Activated CD4-positive, alpha-beta T cell treated with anti-CD3 and anti-CD28 coated beads, Interleukin-2, amount 50 U/mL, for 4 hours (primary cell): ENCODE measurements at places on chromosomes 5 and 9.

- DNase-seq = no peak
Observed at GRCh38 chr9:134304690-134305089, 21.6 kb upstream of the RXRA start.

GRCh38 chr5:150021491-150022157, 21.1 kb downstream of the HMGXB3 start:
- DNase-seq = no peak

GRCh38 chr5:65395526-65396155, 86.1 kb downstream of the ADAMTS6 start:
- no peak for DNase-seq

GRCh38 chr5:68555907-68556681, 340.5 kb downstream of the PIK3R1 start:
- DNase-seq = no peak

DNA sequence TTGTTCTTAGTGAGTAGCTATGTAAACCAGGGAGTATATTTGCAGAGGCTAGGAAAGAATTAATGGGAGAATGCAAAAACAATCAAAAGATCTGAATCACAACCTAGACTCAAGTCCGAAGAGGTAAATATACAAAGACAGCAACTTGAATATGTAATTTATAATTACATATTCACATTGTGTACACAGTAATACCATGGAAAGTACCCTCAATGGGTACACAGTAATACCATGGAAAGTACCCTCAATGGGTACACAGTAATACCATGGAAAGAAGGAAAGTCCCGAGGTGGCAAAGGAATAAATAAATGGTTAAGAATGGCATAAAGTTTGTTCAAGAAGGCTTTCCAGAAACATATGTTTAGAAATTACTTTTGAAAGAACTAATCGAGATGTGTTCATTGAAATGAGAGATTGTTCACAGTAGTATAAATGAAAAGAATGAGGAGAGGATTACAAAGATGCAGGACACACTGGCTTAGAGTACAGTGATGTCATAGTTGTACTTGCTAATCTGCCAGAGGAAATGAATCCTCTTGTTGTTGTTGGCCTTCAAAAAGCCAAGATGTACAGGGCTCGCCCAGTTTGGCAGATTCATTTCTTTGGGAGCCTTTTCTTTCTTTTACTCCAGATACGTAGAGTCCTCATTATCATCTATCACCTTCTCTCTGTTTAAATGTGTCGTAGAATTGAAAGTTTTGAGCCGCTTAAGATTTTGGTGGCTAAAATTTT, 116.0 kb downstream of the UNC13B start:
- no peak for DNase-seq

DNA sequence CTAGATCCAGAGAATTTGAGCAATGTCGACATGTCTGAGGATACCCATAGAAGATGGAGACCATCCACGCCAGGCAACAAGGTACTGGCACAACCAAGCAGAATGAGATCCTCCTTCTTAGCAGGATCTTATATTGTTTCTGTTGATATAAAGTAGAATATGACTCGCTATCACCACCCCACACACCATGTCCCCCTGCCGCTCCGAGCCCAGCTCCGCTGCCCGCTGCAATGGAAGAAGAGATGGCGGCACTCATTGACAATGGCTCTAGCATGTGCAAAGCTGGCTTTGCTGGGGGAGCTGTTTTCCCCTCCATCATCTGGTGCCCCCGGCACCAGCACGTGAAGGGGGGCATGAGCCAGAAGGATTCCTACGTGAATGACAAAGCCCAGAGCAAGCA, 49.5 kb upstream of the FBXL7 start:
- no peak for DNase-seq

- DNase-seq = no peak
Observed at GRCh38 chr9:131422241-131422792, 28.4 kb downstream of the PRRC2B start.

GRCh38 chr5:151923866-151924476, 680 bp downstream of the GLRA1 start:
- no peak for DNase-seq

GRCh38 chr5:5422819-5423515, 490 bp downstream of the ICE1 start:
- no peak for DNase-seq

- no peak for DNase-seq
Observed at GRCh38 chr9:78806492-78807160, 509.7 kb downstream of the PSAT1 start.

- DNase-seq = no peak
Observed at GRCh38 chr5:56123531-56124243, 109.4 kb downstream of the ANKRD55 start.

DNA sequence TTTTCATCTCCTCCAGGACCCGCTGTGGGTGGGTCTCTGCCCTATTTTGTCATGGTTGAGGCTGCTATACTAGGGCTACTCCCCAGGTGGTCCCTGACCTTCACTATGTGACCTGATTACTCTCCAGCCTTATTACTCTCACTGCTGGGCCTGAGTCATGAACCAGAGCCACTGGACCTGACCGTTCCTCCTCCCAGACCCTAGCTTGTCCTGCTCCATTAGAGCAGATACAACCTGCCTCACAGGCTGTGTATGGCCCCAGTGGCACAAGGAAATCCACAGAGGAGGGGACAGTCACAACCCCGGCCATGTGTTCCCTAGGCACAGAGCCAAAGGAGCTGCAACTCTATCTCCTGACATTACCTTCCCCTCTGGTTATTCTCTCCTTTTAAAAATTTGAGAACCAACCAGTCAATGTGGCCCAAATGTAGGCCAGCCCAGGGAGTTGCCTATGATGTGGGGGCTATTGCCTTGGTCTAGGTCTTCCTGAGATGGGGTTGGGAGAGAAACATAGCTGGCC, 96.0 kb upstream of the FSTL4 start:
- no peak for DNase-seq

GRCh38 chr5:115817386-115817785, 927 bp upstream of the CDO1 start:
- no peak for DNase-seq

- DNase-seq = no peak
Observed at GRCh38 chr5:56898213-56898612, 11.2 kb upstream of the SETD9 start.

DNA sequence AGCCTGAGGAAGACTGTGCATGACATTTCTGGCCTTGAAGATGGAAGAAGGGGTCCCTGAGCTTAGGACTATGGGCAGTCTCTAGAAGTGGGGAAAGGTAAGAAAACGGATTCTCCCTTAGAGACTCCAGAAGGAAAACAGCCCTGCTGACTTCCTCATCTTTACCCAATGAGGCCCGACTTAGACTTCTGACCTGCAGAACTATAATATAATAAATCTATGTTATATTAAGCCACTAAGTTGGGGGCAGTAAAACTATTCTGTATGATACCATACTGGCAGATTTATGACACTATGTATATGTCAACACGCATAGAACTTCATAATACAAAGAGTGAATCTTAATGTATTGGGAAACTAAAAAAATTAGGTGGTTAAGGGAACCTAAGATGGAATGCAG, 422.0 kb downstream of the PLK2 start:
- DNase-seq = no peak

DNA sequence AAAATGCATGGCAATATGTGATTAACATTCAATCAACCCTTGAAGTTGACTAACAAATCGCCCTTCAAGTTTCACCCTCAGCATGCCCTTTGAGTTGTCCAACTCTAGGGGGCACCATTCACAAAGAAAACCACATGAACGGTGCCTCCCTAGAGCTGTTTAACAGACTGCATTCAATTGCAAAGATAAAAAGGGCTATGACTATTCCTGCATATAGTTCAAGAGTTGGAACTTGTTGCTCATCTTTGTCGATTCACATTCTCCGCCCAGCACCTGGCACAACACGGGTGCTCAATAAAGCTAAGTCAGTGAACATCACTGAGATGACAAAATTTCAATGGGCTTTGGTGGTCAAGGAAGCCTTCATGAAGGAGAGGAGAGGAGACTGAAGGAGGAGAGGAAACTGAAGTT, 69.6 kb upstream of the SLC30A5 start:
- no peak for DNase-seq

DNA sequence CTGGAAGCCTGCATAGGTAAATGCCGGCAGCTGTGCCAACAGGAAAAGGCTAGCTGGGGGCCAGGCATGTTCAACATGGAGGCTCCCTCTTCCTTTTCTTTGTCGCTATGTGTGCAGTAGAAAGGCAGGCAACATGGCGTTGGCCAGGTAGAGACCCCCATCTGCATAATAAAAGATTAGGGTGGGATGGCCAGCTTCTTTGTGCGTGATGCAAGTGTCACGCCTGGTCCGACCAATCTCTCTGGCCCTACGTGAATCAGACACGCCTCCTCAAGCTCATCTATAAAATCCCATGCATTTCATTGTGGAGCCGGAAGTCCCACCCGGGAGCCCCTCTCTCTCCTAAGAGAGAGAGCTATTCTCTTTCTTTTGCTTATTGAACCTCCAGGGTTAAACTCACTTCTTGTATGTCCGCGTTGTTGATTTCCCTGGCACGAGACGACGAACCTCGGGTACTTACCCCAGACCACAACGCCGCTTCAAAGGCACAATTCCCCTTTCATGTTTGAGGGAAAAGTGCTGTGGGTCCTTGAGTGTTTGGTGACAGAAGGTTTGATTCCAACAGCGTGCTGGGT, 25.0 kb upstream of the C5orf47 start:
- DNase-seq = no peak

DNA sequence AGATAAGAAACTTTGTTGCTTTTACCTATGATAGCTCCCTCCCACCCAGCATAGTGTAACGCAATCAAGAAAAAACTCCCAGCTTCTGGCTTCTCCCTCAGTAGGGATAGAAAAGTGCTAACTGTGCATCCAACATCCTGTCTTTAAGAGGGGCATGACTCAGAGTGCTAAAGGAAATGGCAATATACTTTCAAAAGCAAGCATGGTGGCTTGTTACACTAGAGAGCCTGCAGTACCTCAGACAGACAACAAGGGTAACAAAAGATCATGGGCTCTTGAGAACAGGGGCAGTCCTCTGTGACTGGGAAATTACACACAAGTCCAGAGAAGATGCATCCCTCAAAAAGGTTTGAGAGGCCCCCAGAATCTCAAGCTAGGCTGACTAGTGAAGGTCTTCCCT, 37.8 kb downstream of the PRELID2 start:
- DNase-seq = no peak

DNA sequence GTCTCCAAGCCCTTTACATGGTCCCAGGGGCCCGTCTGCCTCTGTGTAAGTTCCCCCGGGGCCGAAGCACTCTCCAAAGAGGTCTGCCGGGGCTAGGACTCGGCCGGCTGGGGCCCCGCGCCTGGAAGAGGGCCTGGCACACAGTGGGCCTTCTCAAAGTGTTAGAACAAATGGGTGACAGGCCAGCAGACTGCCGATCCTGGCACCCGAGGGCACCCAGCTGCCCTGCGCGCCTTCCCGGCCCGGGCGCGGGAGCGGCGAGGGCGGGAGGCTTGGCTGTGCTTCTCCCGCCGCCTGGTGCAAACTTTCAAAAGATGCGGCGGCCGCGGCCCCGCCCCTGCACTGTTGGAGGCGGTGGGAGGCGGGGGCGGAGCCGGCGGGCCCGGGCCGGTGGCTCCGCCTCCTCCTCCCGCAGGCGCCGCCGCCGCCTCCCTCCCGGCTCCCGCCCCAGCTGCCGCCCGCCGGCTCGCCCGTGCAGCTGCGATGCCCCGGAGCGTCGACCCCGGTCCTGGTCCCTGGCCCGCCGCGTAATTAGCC, at the start of gene NEURL1B:
TSS of gene NEURL1B (plus strand) at position 442 of the 537 bp plus-strand sequence. CDS start 144 bp downstream, outside the sequence.
- DNase-seq = peak; percentile 24

DNA sequence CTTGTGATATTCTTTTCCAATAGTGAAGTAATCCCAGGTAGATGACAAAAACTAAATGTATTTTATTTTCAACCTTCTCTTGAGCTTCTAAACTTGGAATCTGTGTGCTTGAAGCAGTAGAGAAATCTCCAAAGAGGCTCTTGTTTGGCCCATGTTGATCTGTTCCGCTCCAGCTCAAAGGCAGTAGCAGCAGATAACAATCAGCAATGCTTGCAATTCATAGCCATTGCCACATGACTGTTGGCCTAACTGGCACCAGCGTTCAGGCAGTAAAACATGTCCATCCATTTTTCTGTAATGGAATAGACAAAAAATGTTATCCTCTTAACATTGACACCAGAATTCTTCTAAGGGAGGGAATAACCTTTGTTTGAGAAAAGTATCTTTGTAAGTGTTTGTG, 270.7 kb upstream of the MSX2 start:
- no peak for DNase-seq

- no peak for DNase-seq
Observed at GRCh38 chr5:51621156-51621555, 237.9 kb downstream of the ISL1 start.

DNA sequence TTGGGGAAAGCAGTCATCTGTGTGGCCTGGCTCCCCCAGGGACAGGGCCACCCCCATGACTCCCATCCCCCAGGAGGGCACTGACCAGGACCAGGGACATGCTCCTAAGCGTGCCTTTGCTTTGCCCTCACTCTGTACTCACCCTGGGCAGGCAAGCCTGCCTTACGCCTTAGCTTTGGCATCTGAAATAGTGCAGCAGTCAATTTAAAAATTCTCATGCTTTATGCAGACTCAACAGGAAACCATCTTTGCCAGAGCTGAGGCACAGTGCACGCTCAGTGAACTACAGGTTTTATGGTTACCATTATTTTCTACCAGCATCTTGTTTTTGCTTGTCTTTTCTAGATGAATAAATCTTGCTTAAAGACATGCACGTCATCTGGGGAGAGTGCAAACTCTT, 323.5 kb downstream of the IRX2 start:
- DNase-seq = no peak

DNA sequence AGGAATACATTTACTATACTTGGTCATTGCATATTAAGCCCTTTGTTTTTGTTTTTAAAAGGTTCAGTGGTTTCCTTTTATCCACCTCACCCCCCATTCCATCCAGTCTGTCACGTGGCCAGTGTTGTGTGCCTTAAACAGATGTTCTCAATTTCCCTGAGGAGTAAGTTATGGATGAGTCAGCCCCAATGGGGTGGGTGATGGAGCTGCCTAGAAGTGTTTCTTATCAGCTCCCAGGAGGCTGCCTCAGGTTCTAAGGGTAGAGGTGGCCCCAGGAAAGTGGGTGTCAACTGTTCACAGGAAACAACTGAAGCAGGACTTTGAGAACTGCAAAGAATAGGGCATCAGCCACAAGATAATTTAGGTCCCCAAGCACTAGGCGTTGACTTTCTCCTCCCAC, 41.1 kb downstream of the ACTBL2 start:
- DNase-seq = no peak

DNA sequence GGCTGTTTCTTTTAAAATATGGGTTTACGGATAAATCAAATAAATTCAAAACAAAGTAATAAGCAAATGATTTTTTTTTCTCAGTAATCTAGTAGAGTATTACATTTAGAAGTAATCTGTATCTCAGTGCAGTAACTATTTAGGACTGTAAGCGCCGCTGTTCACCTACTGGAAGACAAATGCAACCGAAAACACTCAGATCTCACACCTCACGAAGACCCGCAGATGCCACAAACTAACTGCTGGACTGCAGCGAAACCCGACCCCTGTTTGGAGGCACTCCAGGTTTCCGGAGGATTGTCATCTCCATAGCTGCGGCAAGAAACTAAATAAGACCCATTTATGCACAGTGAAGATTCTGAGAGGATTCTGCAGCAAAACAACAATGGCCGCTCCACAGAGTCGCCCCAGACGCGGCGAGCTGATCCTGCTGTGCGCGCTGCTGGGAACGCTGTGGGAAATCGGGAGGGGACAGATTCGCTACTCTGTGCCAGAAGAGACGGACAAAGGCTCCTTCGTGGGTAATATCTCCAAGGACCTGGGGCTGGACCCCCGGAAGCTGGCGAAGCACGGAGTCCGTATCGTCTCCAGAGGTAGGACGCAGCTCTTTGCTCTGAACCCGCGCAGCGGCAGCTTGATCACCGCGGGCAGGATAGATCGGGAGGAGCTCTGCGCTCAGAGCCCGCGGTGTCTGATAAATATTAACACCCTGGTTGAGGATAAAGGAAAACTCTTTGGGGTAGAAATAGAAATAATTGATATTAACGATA, at the start of gene PCDHGA8:
TSS of gene PCDHGA8 (plus strand) at position 205 of the 770 bp plus-strand sequence. CDS start at position 386, 181 bp downstream.
- no peak for DNase-seq
